ENCODE measurements at places on chromosomes 13 and 19.
A peak's percentile ranks its signal among the peaks of the same experiment; 100 is the strongest.

- no peak for DNase-seq
Observed at GRCh38 chr19:55228403-55229031, at the start of gene TMEM86B. TMEM86B (minus strand) TSS chr19:55228763; CDS start chr19:55228741, 22 bp downstream.

GRCh38 chr13:91722267-91722884 lies 324.0 kb downstream of the GPC5 start:
- peak; percentile 71 for DNase-seq

GRCh38 chr19:51777570-51778462 lies 16.8 kb downstream of the FPR2 start:
- DNase-seq, result peak; percentile 93

GRCh38 chr19:42466521-42467182 lies 23.9 kb upstream of the CXCL17 start:
- DNase-seq, result peak; percentile 76

DNA sequence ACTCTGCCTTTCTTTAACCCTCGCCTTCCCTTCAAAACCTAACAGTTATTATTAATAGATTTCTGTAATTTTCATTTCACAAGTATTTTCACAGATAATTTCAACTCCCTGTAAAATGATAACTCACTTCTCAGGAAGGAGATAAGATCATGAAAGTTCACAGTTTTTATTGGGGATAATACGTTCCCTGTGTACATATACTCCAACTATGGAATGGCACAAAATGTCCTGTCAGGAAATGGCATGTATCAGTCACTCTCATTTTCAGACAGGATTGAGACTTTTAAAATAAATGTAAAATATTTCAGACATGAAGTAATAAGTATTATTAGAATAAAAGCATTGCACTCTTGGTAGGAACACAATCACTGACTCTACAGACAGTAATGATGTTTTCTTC lies 932 bp upstream of the TRAPPC2B start:
- no peak for DNase-seq

DNA sequence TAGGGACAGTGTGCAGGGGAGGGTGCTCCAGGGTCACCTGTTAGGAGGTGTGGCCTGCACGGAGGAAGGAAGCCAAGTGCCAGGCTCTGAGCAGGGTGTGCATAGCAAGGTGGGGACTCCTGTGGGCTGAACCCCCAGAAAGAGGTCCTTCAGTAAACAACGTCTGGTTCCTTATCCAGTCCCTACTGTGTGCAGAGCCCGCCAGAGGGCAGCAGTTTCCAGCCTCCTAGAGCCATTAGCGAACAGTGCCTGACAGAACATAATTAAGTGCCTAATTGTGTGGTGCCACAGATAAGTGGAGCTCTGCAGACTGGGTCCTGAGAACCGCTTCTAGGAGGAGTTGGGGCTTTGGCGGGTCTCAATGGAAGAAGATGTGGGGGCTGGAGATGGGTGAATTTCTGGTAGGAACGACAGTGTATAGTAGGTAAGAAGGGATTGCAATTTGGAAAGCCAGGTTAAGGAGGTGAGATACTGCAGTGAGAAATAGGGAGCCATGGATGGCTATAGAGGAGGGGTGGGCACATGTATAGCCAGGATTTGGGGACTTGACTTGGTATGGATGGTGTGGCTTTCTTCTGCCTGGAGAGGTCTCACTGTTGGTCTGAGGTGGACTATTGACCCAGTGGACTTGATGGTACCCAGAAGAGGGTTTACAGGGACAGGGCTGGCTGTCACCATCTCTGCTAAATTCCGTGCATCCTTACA lies 323.1 kb downstream of the ZNF536 start:
- DNase-seq, result peak; percentile 59

- no peak for DNase-seq
Observed at GRCh38 chr13:100650326-100650725, 24.3 kb downstream of the TMTC4 start.

GRCh38 chr19:3914199-3914598 lies 18.7 kb upstream of the NMRK2 start:
- DNase-seq, result peak; percentile 42

All from Karpas-422 (cell line).